ENCODE measurements at places on chromosomes 7 and 10.

DNA sequence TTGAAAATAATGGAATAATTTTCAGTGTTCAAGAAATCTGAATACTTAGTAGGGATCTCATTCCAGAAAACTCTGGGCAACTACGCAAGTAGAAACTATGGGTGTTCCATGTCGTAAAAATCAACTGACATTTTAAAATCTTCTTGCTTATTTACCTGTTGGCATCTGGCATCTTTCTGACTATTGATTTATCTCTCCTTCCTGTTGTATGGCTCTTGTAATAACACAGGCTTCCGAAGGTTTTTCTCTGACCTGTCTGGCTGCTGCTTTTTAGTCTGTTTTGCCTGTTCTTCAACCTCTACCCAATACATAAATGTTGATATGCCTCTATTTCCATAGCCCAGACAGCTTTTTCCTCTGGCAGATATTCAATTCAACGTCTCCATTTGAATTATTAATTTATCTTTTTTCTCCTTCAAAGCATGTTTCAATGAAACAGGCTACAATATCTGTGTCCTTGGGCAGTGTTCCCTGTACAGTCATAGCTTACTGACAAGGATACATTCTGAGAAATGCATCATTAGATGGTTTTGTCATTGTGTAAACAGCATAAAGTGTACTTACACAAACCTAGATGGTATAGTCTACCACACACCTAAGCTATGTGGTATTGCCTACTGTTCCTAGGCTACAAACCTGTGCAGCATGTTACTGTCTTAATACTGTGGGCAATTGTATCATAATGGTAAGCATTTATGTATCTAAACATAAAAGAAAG, 105.9 kb upstream of the ETV1 start:
- DNase-seq = no peak

GRCh38 chr7:44618045-44618444, 11.6 kb downstream of the OGDH start:
- no peak for DNase-seq

GRCh38 chr7:94996369-94996768, 89.0 kb downstream of the PPP1R9A start:
- no peak for DNase-seq

- no peak for DNase-seq
Observed at GRCh38 chr7:100835903-100836811, 8.8 kb upstream of the EPHB4 start.

DNA sequence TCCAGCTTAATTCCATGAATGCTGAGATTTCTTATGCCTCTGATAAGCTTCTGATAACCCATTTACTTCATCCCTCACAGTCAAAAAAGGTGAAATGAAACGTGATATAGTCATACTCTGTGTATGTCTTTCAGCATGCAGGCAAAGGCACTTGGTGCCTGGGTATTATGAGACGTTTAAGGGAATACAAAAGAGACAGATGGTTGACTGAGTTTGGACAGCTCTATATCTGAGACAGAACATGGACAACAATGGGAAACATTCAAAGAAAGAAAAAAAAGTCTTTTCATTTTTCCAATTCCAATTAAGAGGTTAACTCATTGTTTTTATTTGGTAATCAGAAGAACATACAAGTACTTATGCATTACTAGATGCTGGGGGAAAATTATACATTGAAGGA, 96.2 kb downstream of the PPP1R17 start:
- no peak for DNase-seq

DNA sequence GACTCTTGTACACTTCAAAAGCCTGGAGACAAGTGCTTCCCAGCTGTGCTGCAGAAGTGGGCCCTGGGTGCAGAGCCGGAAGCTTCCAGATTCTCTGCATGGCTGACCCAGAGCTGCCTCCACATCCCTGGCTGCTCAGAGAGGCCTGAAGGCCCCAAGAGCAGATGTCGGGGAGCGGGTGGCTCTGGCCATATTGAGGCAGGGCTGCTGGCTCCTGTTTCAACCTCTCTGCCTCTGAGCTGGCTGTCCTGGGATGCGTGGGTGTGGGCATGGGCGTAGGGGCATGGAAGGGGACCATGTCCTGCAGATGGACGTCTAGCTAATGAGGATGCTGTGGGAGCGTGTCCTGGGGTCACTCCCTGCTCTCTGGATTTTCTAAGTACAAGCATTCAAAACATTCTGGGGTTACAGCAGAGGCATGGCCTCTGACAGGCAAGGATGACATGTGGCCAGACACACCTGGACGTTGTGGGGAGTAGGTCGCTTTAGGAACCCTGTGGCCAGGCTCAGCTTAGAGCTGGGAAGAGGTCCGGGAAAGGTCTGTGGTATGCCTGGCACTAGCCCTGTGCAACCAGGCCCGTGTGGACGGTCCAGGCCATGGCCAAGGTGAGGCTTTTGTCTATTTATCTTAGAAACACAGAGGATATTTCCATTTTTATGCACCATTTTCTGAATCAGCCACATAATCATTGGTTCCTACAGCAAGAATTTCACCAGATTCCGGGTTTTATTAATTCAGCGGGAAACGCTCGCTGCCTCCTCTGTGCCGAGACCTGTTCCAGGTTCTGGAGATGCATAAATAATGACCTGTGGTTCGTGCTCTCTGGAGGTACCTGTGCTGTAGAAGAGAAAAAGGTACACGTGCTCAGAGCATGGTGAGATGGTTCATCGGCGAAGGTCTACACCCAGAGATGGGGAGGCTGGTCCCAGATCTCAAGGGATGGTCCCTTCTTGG, 361.1 kb downstream of the GLRX3 start:
- no peak for DNase-seq

GRCh38 chr7:2242541-2243429, 759 bp downstream of the NUDT1 start:
- peak; percentile 19 for DNase-seq

- DNase-seq = no peak
Observed at GRCh38 chr10:124498056-124498455, 36.4 kb downstream of the LHPP start.

GRCh38 chr10:6781133-6781770, 201.2 kb upstream of the PRKCQ start:
- no peak for DNase-seq

DNA sequence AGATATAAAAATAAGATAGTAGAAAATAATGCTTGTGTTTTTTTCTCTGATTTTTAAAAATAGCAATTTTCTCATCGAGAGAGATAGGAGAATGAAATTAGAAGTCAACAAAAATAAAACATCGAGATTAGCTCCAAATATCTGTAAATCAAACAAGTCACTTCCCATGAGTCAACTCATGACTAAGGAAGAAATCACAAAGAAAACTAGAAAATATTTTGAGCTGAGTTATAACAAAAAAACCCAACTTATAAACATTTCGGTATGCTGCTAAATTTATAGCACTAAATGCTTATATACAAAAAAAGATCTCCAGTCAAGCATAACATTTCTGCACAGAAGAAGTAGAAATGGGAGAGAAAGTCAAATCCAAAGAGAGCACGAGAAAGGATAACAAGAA, 140.1 kb downstream of the ITGA8 start:
- no peak for DNase-seq

GRCh38 chr10:49612513-49613164, 1.2 kb upstream of the CHAT start:
- no peak for DNase-seq

DNA sequence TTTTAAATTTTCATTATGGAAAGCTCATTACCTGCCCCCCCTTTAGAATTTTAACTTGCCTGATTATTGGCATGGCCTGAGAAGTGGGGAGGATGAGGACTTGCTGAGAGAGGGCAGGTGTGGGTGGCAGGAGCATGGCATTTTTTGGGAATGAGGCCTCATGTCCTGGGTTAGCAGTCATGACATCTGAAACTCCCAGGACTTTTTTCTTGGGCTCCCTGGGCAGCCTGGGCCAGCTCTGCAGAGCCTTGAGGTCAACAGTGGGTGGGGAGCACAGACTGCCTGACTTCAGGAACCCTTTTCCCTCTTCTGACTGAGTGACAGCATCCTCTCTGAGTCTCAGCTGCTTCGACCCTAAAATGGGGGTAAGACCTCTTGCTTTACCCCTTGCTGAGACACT, 46.3 kb downstream of the EEPD1 start:
- no peak for DNase-seq

GRCh38 chr10:49149881-49150280, 16.1 kb upstream of the FAM170B start:
- no peak for DNase-seq

- DNase-seq = no peak
Observed at GRCh38 chr7:5780801-5781496, 514 bp downstream of the RNF216 start.

- DNase-seq = no peak
Observed at GRCh38 chr7:16080131-16080530, 341.2 kb downstream of the CRPPA start.

- DNase-seq = no peak
Observed at GRCh38 chr10:54396031-54396430, 405.0 kb downstream of the PCDH15 start.

DNA sequence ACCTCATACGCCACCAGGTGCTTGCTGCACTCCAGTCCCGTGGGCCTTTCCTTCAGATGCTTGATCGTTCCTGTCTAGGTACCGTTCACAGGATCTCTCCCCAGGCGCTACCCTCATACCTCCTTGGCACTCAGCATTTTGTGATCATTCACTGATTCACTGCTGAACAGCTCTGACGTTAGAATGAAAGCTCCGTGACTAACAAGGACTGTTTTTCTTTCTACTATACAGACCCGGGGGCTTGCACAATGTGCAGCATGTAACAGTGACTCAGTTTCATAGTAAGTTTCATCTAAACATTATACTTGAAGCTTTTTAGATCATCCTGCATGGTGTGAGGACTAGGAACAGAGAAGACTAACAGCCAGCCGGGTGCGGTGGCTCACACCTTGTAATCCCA, 20.6 kb downstream of the KIN start:
- no peak for DNase-seq

- no peak for DNase-seq
Observed at GRCh38 chr7:99141334-99141733, 2.6 kb downstream of the SMURF1 start.

GRCh38 chr7:118132764-118133163, 51.2 kb upstream of the LSM8 start:
- no peak for DNase-seq

GRCh38 chr7:100489824-100490223, 6.1 kb downstream of the NYAP1 start:
- DNase-seq = peak; percentile 84

DNA sequence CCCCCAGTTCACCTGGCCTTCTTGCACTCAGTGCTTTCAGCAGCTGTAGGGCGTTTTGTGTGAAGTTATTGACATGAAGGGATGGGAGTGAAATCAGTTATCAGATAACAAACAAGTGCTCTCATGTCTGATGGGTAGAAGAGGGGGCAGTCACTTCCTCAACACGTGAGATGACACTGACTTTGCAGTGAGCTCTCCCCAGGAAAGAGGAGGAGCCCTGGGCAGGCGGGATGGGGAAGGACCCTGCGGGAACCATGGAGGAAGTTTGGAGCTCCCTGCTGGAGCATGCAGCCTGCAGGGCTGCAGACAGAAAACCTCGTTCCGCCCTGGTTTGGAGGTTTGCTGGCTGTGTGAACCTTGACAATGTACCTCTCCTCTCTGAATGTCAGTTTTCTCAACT, 38.7 kb downstream of the GPR26 start:
- DNase-seq = no peak

DNA sequence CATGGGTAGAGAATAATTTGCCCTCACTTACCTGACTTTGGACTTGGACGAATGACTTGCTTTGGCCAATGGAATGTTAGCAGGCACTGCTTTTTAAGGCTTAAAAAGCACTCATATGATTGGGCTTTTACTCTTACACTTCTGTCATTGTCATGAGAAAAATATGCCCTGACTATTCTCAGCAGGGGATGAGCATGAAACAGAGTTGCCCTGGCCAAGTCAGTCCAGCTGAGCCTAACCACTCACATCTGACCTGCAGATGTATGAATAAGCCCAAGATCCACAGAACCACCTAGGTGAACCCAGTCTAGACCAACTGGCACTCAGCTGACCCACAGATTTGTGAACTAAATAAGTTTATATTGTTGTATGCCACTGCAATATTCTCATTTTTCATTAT, 573.5 kb downstream of the TNS3 start:
- DNase-seq = peak; percentile 15

DNA sequence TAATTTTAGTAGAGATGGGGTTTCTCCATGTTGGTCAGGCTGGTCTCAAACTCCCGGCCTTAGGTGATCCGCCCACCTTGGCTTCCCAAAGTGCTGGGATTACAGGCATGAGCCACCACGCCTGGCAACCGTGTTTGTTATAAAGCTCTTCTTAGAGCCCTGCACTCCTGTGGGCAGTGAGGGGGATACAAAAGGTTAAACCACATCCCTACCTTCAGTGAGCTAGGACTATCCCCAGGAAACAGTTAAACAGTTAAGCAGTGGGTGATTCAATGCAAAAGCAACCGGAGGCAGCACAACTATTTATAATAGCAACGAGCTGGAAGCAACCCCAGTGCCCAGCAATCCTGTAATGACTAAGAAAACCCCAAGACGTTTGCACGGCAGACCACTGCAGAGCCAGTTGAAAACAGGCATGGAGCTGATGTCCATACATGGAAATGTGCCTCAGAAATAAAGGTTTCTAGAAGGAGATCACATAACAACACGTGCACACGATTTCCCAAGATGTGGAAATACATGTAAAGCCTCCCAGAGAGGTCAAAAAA, 107.2 kb upstream of the LYZL2 start:
- peak; percentile 99 for DNase-seq

- DNase-seq = no peak
Observed at GRCh38 chr7:99825452-99825851, 2.4 kb upstream of the CYP3A43 start.

DNA sequence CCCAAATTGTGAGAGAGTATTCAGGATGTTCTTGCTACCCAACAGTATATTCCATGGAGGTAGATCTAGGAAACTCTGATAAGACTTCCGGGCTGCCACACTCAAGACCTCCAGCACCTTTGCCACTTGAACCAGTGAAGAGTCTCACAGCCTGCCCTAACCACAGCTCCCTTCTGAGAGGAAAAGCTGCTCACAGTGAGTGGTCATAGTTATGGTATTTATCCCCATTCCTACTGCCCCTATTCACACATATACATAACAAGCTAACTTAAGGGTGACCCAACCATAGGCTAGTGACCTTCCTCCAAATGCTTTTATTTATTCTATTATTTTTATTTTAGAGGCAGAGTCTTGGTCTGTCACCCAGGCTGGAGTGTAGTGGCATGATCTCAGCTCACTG, 156.3 kb downstream of the PTEN start:
- no peak for DNase-seq

DNA sequence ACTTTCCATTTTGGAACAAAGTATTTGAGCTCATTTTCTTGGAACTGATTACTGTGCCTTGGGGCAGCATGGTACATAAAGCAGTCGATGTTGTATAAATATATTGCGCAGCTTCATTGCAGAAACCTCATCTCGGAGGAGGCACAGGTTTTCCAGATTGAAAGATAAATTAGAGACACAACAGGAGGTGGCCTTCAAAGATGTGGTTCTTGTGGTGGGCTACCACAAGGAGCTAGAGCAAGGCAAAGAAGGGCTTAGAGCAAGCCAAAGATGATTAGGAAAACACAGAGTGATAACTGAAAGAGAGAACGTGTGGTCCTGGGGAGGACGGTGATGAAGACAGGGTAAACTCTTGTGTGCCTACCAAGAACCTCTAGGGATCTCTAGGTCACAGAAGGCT, 169.1 kb upstream of the TNS3 start:
- no peak for DNase-seq

All from RCC 7860 (cell line).